ENCODE measurements at places on chromosomes 3 and 15. TPM values are rescaled to one million over a fixed set of nuclear protein-coding genes. Genes with fewer than 3 reads are reported as not detected.
A peak's percentile ranks its signal among the peaks of the same experiment; 100 is the strongest.

STRA6 gene
- not detected for total RNA-seq

CLDN11 gene
- total RNA-seq = 7.5 TPM

ZNF501 gene
- 2.1 TPM for total RNA-seq

LHFPL4 gene
- not detected for total RNA-seq

DNA sequence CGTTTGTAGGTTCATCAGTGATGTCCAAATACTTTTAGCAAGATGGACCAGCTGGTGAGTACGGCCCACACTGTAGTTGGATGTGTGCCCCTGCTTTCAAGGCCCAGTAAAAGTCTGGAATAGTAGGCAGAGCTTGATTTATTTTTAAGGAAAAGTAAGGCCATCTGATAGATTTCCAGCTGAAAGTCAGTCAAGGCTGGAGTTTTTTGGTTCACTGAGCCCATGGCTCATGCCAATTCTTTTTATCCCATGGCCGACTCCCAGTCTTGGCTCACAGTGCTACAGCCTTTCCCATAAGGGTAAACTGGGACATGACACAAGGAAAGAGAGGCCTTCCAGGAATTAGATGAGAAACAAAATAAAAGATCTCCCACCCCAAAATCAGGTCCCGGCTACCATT, 13.5 kb downstream of the CCDC80 start:
- no peak for DNase-seq
- H3K27me3 ChIP-seq = no peaks in the 10 kb centered on the region
- no peaks in the 10 kb centered on the region for H3K36me3 ChIP-seq
- no peak overlapping the region for H3K27ac ChIP-seq

DNA sequence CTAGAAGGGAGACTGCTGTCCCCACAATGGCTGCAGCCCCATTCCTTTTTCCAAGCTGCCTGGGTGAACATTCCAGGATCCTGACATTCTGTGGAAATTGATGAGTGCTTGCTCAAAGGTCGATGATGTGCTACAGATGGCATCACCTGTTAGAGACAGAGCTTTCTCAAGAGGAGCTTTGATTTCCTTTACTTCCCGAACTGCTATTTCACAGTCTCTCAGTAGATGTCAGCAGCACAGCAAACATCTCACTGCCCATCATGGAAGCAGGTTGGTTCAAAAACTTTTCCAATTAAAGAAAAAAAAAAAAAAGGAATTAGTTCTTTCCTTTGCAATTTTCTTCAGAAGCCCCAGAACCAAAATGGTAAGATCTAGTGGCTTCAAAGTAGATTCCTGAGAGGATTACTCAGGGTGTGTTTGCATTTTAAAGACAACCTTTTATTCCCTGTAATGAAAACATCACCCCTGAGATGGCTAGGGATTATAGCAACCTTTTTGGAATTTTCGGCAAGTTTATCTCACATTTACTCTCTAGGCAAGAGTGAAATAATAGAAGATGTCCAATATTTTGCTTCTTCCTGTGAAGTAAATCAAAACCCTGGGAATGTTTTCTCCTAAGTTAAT, 44.8 kb downstream of the POLR2M start:
- DNase-seq = no peak
- H3K27me3 ChIP-seq = no peaks in the 10 kb centered on the region
- H3K27ac ChIP-seq = no peak overlapping the region

- H3K4me1 ChIP-seq = peaks cover 83% of the 10 kb centered on the region
- no peaks in the 10 kb centered on the region for H3K27me3 ChIP-seq
- peak overlapping the region; percentile 91 for H3K4me3 ChIP-seq
- peaks cover 7% of the 10 kb centered on the region for H3K36me3 ChIP-seq
- no peak for DNase-seq
Measured at GRCh38 chr3:39149059-39149455, 4.3 kb downstream of the CSRNP1 start.

- no peaks in the 10 kb centered on the region for H3K27me3 ChIP-seq
- H3K4me3 ChIP-seq = no peak overlapping the region
- peaks cover 15% of the 10 kb centered on the region for H3K4me1 ChIP-seq
- H3K36me3 ChIP-seq = no peaks in the 10 kb centered on the region
Measured at GRCh38 chr15:77974098-77974414, 103.5 kb downstream of the TBC1D2B start.
